ENCODE measurements at places on chromosomes 5 and 9.
A peak's percentile ranks its signal among the peaks of the same experiment; 100 is the strongest.

GRCh38 chr9:133733421-133733795, 4.7 kb downstream of the SARDH start:
- no peak for DNase-seq

DNA sequence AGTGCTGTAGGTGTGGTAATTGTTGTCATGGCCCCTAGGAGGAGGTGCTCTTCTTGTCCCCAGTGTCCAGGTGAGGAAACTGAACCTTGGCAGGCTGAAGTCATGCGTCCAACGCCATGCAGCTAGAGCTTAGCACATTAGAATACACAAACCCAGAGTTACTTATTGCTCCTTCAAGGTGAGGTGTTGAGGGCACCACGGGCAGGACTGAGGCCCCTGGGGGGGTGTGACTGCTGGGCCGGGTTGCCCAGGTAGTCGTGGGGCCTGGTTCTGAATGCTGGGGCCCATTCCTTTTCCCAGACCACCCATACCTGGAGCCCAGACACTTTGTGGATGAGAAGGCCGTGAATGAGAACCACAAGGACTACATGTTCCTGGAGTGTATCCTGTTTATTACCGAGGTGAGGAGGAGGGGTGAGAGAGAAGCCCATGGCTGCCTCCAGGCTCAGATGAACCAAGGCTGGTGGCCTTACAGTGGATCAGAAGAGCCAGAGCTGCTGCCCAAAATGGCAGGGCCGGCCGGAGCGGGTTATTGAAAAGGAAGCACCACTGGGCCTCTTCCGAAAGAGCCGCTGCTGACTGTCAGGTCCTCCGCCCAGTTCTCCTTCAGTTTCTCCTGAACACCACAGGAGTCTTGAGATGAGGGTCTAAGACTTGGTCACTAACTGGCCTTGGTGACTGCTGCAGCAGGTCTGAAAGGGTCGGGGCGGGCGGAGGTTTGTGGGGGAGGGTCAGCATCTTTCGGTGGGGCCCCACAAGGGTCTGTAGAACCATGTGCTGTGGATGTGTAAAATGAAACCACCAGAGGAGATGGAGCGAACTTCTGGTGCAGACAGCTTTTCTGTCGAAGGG, 26.3 kb downstream of the PTPA start:
- no peak for DNase-seq

DNA sequence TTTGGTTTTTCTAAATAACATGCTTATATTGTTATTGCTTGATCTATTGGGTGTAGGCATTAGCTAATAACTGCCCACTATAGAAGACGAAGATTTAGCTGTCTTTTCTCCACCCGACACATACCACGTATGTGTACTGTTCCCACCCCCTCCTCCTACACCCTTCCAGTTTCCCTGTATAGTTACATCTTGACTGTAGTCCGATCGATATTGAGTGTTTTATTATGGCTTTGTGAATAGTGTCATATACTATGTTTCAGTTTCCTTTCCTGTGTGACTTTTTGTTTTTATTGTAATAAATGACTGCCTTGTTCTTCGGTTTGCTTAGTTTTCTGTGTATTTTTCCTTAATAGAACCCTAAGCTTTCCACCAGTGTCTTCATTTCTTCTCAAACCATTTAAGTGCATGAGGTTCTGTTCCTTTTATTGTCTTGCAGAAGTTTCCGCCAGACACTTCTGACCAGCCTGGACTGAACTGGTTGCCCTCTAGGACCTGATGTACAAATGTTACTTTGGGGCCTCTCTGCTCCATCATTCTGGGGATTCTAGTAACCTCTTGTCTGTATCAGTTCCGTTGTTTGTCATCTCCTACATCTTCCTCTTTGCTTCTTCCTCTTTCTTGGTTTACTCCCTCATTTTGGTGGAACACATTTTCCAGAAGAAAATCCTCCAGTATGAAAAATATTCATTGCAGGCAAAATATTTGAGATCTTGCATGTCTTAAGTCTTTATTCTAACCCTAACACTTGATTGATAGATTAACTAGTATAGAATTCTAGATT, 61.8 kb downstream of the PRKACG start:
- DNase-seq = no peak

- DNase-seq = no peak
Observed at GRCh38 chr5:6494939-6495338, 46.3 kb downstream of the UBE2QL1 start.

DNA sequence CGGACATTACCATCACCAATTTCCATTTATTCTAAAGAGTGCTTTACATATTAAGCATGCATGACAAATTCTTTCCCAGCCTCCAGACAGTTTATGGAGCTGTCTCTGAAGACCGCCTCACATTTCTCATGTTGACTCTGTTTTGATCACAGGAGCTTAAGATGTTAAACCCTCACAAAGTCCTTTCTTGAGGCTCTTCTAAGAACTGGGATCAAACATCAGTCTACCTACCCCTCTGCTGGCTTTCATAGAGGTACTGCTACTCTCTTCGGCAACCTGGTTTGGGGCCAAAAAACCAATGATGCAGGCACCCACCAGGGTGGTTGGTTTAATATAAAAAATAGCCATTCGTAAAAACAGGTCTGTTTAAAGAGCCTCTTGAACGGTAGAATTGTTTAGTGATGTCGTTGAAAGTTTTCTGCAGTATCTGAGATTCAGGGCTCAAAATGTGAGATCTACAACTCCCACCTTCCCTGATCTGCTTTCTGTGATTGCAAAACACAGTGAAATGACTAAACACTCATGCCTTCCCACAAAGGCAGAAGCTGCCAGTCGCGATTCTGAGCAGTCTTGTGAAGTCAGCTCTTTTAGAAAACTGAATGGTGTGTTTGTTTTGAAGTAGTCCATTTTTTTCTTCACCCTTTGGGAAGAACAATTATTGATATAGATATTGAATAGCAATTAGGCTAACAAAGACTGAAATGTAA, 3.5 kb downstream of the RXFP3 start:
- DNase-seq = no peak

DNA sequence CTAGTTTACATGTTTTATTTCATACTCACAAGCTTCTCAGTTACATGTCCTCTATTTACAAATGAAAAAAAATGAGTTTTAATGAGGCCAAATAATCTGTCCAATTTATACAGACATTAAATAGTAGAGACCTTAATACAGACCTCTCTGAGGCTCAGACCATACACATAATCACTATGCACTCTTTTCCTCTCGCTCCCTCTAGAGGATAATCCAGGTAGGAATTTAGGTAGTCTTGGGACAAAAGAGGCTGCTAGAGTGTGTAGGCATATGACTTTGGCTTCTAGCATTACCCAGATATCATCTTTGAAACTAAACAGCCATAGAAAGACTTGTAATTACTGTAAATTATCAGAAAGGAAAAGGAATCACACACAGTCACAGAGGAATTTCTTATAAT, 444.7 kb downstream of the HINT1 start:
- DNase-seq = no peak

DNA sequence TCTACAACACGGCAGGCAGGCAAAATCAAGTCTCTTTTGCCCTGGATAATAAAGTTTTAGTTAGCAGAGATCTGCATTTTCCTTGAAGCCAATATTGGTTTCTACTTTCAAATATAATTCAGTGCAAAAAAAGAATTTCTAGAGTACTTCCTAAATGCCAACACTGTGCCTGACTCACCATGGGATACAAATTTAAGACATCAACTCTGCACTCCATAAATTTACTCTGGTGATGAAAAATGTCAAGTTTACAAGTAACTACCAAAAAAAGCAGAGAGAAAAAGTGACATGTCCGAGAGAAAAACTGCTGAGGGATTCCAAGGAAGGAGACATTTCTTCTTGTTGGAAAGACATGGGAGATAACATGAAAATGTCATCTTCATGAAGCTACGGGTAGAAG, 119.7 kb downstream of the RAPGEF6 start:
- DNase-seq = no peak

- peak; percentile 22 for DNase-seq
Observed at GRCh38 chr5:170333161-170333910, 35.8 kb upstream of the LCP2 start.

DNA sequence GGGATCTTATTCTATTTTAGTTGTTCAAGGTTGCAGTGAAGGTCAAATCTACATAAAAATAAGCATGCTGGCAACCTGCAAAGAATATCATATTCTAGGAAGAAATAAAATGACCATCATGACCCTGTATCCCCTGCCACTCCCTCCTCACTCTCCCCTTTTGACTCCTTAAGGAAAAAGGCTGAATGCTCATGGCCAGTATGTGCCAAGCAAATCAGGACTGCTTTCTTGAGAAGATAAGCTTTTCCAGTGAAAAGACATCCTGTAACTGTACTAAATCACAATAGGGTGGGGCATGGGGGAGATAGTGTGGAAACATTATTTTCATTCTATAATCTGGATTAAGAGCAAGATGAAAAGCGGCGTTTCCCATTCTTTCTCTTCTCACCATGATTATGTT, 100.6 kb upstream of the LIFR start:
- no peak for DNase-seq

GRCh38 chr5:84292788-84293653, 91.7 kb downstream of the EDIL3 start:
- no peak for DNase-seq

- no peak for DNase-seq
Observed at GRCh38 chr5:103472830-103473229, 89.8 kb downstream of the NUDT12 start.

DNA sequence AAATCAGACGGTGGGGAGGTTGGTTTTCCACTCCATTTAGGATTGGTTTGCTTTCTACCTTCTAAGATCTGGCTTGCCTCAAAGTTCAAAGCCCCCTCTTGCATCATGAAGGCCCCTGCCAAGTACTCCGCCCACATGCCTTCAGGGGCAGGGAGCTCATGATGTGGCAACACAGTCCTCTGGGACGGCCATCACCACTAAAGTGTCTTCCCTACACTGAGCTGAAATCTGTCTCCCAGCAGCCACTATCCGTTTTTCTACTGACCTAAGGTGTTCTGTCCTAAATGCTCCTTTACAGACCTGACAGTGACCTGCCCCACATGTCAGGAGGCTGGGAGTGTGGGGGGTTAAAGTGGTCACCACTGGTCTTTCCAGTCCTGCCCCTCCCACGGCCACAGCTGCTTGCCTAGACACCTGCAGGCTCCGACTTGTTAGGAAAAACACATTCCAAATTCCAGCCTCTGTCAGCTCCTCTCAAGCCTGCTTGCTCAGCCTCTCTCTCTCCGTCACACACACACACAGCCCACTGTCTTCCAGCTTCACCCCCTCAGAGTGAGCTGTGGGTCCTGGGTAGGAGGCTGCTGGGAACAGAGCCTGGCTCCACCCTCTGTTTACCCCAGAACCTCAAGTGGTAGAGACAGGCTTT, 44.9 kb downstream of the SHB start:
- peak; percentile 97 for DNase-seq

DNA sequence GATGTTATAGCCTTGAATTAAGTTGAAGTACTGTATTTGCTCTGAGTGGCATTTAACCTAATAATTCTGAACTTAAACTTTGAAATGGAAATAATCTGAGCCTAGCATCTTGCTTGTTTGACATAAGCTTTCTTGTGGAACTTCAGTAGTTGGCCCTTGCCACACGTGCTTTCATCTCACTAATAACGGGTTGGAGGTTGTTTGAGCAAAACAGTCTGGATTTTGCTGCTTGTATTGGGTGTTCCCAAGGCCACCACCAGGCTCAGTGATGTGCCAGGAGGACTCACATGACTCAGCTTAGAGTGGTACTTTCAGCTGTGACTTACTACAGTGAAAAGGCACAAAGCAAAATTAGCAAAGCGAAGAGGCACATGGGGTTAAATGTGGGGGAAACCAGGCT, 35.7 kb downstream of the SECISBP2 start:
- DNase-seq = no peak

DNA sequence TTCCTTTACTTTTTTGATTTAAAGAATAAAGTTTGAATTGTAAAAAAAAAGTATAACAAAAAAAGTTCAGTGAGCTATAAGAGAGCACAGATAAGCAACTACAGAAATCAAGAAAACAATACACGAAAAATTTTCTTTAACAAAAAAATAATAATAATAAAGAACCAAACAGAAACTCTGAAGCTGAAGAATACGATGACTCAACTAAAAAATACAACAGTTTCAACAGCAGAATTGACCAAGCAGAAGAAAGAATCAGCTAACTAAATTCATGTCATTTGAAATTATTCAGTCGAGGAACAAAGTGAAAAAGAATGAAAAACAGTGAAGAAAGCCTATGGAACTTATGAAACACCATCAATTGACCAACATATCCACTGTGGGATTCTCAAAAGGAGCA, 177.7 kb downstream of the NDUFS4 start:
- no peak for DNase-seq

DNA sequence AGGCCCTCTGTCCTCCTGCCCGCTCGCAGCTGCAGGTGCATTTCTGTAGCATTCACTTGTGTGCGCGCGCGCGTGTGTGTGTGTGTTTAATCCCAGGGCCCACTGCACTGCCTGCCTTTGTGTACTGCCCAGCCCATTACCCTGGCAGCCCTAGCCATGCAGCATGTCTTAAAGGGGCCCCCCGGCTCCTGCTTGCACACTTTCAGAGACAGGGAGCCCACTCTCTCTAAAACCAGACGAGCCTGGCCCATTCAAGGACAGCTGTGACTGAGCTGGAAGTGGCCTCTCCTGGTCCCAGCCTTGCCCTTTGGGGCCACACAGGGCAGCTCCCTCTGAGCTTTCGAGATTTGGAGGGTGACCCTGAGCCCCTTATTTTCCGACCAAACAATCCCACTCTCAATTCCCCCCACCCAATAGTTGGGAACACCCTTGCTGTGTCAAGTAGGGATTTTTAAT, 98.9 kb downstream of the DAB2IP start:
- no peak for DNase-seq
